Ascending aorta (tissue), 2 donors: ENCODE measurements at places on chromosomes 3 and 15.

DNA sequence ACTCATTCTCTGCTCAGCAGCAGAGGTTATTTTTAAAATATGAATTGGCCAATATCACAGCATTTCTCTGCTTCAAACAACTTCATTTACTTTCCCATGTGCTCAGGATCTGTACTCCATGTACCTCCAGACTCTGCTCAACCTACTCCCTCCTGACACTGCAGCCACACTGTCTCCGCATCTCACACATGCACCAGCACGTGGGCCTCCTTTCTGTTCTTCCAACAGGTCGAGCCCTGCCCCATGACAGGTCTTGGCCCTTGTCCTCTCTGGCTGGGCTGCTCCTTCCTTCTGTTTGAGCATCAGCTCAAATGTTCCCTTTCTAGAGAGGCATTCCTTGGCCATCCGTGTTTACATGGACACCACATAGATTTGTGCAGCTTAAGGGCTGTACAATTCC is 195.7 kb downstream of the EBLN2 start:
- H3K4me3 ChIP-seq: no peak overlapping the region
- H3K36me3 ChIP-seq: no peaks in the 10 kb centered on the region
- H3K4me1 ChIP-seq: no peaks in the 10 kb centered on the region
- no peak overlapping the region for H3K27ac ChIP-seq
- no peaks in the 10 kb centered on the region for H3K27me3 ChIP-seq

GRCh38 chr15:92163641-92164040 is 230.0 kb upstream of the ST8SIA2 start:
- DNase-seq: no peak
- no peaks in the 10 kb centered on the region for H3K4me1 ChIP-seq
- no peaks in the 10 kb centered on the region for H3K27me3 ChIP-seq
- no peak overlapping the region for H3K4me3 ChIP-seq
- H3K36me3 ChIP-seq: peaks cover 10% of the 10 kb centered on the region

GRCh38 chr15:36896949-36897348 is 203.4 kb downstream of the MEIS2 start:
- H3K36me3 ChIP-seq: peaks cover 10% of the 10 kb centered on the region
- H3K4me1 ChIP-seq: no peaks in the 10 kb centered on the region
- H3K4me3 ChIP-seq: no peak overlapping the region
- no peak for DNase-seq
- H3K27ac ChIP-seq: no peak overlapping the region

GRCh38 chr3:37741644-37742043 is 120.0 kb upstream of the CTDSPL start:
- H3K27me3 ChIP-seq: no peaks in the 10 kb centered on the region
- DNase-seq: no peak

- peaks cover 20% of the 10 kb centered on the region for H3K36me3 ChIP-seq
- no peaks in the 10 kb centered on the region for H3K27me3 ChIP-seq
- H3K4me3 ChIP-seq: no peak overlapping the region
- no peak for DNase-seq
- peak overlapping the region; percentile 91 for H3K27ac ChIP-seq
- H3K4me1 ChIP-seq: no peaks in the 10 kb centered on the region
Observed at GRCh38 chr3:123705488-123706285, 120.8 kb upstream of the HACD2 start.

DNA sequence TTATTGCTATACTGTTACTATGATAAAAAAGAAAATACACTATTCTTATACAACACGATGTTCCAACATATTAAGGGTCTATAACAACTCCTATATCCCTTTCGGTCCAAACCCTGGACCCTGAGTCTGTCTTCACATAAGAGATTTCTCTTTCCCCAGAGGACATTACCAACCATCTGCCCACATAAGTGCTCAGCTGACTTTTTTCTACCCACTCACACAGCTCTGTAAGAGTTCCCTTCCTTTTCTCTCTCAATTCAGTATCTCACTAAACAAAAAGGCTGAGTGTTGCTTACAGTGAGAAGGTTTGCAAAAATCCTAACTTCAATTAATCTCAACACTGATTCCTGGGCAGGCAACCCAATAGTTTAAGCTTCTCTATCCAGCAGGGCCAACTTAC is 30.5 kb downstream of the ITGB5 start:
- H3K27ac ChIP-seq: no peak overlapping the region
- no peak overlapping the region for H3K4me3 ChIP-seq
- H3K27me3 ChIP-seq: no peaks in the 10 kb centered on the region
- H3K4me1 ChIP-seq: peaks cover 49% of the 10 kb centered on the region
- peaks cover 15% of the 10 kb centered on the region for H3K36me3 ChIP-seq
